Smooth muscle cell of trachea (primary cell): ENCODE measurements at places on chromosomes 2 and 18. TPM values are rescaled to one million over a fixed set of nuclear protein-coding genes. Genes with fewer than 3 reads are reported as not detected.

The ITGB6 gene
- under 0.01 and 0.15 TPM in 2 replicates for total RNA-seq

The MFSD6 gene
- total RNA-seq = 19.8 and 25.6 TPM in 2 replicates

The FBLN7 gene
- 0.17 and 0.29 TPM in 2 replicates for total RNA-seq

The DAPL1 gene
- total RNA-seq = not detected in 2 replicates

The GKN2 gene
- total RNA-seq = not detected in 2 replicates

The C2orf76 gene
- 10.9 and 12.8 TPM in 2 replicates for total RNA-seq

The ZNF385B gene
- not detected in 2 replicates for total RNA-seq

The ANKRD30BL gene
- not detected in 2 replicates for total RNA-seq

The SPP2 gene
- total RNA-seq = not detected in 2 replicates

The ANKRD30B gene
- 0.15 and 0.50 TPM in 2 replicates for total RNA-seq

The CRACDL gene
- total RNA-seq = under 0.01 TPM in 1 of 2 replicates, not detected in the other

The CLEC4F gene
- total RNA-seq = not detected in 2 replicates

The VAMP5 gene
- total RNA-seq = 28.7 and 35.4 TPM in 2 replicates

The C2orf72 gene
- 0.17 TPM in 1 of 2 replicates, not detected in the other for total RNA-seq

The DSG1 gene
- total RNA-seq = not detected in 2 replicates

The GREB1L gene
- 0.15 TPM in 1 of 2 replicates, not detected in the other for total RNA-seq

The LYPD6B gene
- not detected in 2 replicates for total RNA-seq

The IL1A gene
- 0.15 and 0.33 TPM in 2 replicates for total RNA-seq

The ACVR1 gene
- total RNA-seq = 37.2 and 46.4 TPM in 2 replicates

The AKAIN1 gene
- total RNA-seq = not detected in 2 replicates

The HK2 gene
- 19.1 and 46.8 TPM in 2 replicates for total RNA-seq

The SPEG gene
- 11.3 and 21.7 TPM in 2 replicates for total RNA-seq

The VSNL1 gene
- total RNA-seq = 0.29 and 0.99 TPM in 2 replicates

The RAX gene
- total RNA-seq = not detected in 2 replicates

The FHOD3 gene
- 18.8 and 22.3 TPM in 2 replicates for total RNA-seq

The SLC14A1 gene
- total RNA-seq = 62.7 and 81.0 TPM in 2 replicates

The CACNB4 gene
- total RNA-seq = 0.73 and 1.2 TPM in 2 replicates

The PAX8 gene
- total RNA-seq = 0.87 and 1.5 TPM in 2 replicates

The EPHA4 gene
- 6.4 and 14.7 TPM in 2 replicates for total RNA-seq

The MAL gene
- 0.17 TPM in 1 of 2 replicates, not detected in the other for total RNA-seq

The CREG2 gene
- total RNA-seq = 0.44 and 0.83 TPM in 2 replicates

The HAAO gene
- 2.3 and 6.3 TPM in 2 replicates for total RNA-seq

The UGT1A10 gene
- not detected in 2 replicates for total RNA-seq

The ASIC4 gene
- 0.15 and 0.50 TPM in 2 replicates for total RNA-seq

The LPIN2 gene
- 34.5 and 51.1 TPM in 2 replicates for total RNA-seq

The SH3RF3 gene
- total RNA-seq = 4.7 and 8.4 TPM in 2 replicates

The EN1 gene
- not detected in 2 replicates for total RNA-seq

The EMX1 gene
- not detected in 2 replicates for total RNA-seq

The AGXT gene
- not detected in 2 replicates for total RNA-seq

The RPRM gene
- total RNA-seq = 0.15 TPM in 1 of 2 replicates, not detected in the other

The GLS gene
- 136 and 142 TPM in 2 replicates for total RNA-seq

The AQP12A gene
- total RNA-seq = not detected in 2 replicates

The PLGLB1 gene
- total RNA-seq = 1.5 and 2.0 TPM in 2 replicates

The DNAJC27 gene
- 4.6 and 5.5 TPM in 2 replicates for total RNA-seq

The MC2R gene
- total RNA-seq = not detected in 2 replicates

The TSPYL6 gene
- under 0.01 TPM in 1 of 2 replicates, not detected in the other for total RNA-seq

The PROKR1 gene
- total RNA-seq = not detected in 2 replicates

The NT5C1B gene
- not detected in 2 replicates for total RNA-seq

The CTAGE1 gene
- total RNA-seq = under 0.01 TPM in 1 of 2 replicates, not detected in the other

The UGT1A7 gene
- not detected in 2 replicates for total RNA-seq

The CD28 gene
- total RNA-seq = under 0.01 TPM in 1 of 2 replicates, not detected in the other

The TSGA10 gene
- 2.0 and 7.6 TPM in 2 replicates for total RNA-seq

The ALPP gene
- total RNA-seq = under 0.01 TPM in 1 of 2 replicates, not detected in the other

The ADAM23 gene
- 10.6 and 13.2 TPM in 2 replicates for total RNA-seq

The INO80B gene
- total RNA-seq = 14.1 and 16.0 TPM in 2 replicates

The SCG2 gene
- total RNA-seq = 1.0 and 1.2 TPM in 2 replicates

The SNORC gene
- total RNA-seq = 0.29 and 1.7 TPM in 2 replicates
